Articular chondrocyte of knee joint (primary cell): ENCODE measurements at places on chromosomes 3 and 15. TPM values are rescaled to one million over a fixed set of nuclear protein-coding genes. Genes with fewer than 3 reads are reported as not detected.

Gene BOC
- total RNA-seq = 29.1 and 31.9 TPM in 2 replicates

Gene IMP3
- total RNA-seq = 59.8 and 76.2 TPM in 2 replicates

Gene RLBP1
- total RNA-seq = not detected in 2 replicates

Gene NUSAP1
- total RNA-seq = 35.3 and 54.3 TPM in 2 replicates

Gene MANF
- total RNA-seq = 73.7 and 81.0 TPM in 2 replicates

Gene LXN
- 71.9 and 248 TPM in 2 replicates for total RNA-seq

Gene FGF7
- total RNA-seq = 180 and 233 TPM in 2 replicates

Gene TNFAIP8L3
- total RNA-seq = 3.0 and 5.9 TPM in 2 replicates

Gene HIGD2B
- total RNA-seq = not detected in 2 replicates

Gene ASB14
- total RNA-seq = under 0.01 and 0.11 TPM in 2 replicates

Gene CHRFAM7A
- 2.8 and 4.3 TPM in 2 replicates for total RNA-seq

Gene DLEC1
- total RNA-seq = 0.26 and 0.54 TPM in 2 replicates

Gene CFAP91
- total RNA-seq = 1.3 and 1.4 TPM in 2 replicates

Gene NR1I2
- total RNA-seq = 0.11 and 0.13 TPM in 2 replicates

Gene POPDC2
- total RNA-seq = 0.65 and 1.3 TPM in 2 replicates

Gene SUSD5
- 23.9 and 31.5 TPM in 2 replicates for total RNA-seq

Gene CXCR6
- total RNA-seq = not detected in 2 replicates

Gene MKRN3
- not detected in 2 replicates for total RNA-seq

Gene CYP1A2
- not detected in 2 replicates for total RNA-seq

Gene GAP43
- 0.39 and 0.65 TPM in 2 replicates for total RNA-seq

Gene ENTPD3
- total RNA-seq = 1.4 and 1.7 TPM in 2 replicates

Gene CSPG5
- 0.11 and 0.13 TPM in 2 replicates for total RNA-seq

Gene MINAR1
- total RNA-seq = 1.2 and 1.7 TPM in 2 replicates

Gene ISG20
- 7.9 and 9.4 TPM in 2 replicates for total RNA-seq

Gene DGKG
- 7.0 and 7.3 TPM in 2 replicates for total RNA-seq

Gene PFKFB4
- total RNA-seq = 12.5 and 13.3 TPM in 2 replicates

Gene TBC1D21
- total RNA-seq = not detected in 2 replicates

Gene DUOX1
- total RNA-seq = under 0.01 and 0.13 TPM in 2 replicates

Gene WDR93
- total RNA-seq = 0.26 and 0.32 TPM in 2 replicates

Gene CP
- total RNA-seq = 105 and 153 TPM in 2 replicates

Gene MAGEL2
- total RNA-seq = 0.13 and 0.22 TPM in 2 replicates

Gene MESP2
- 0.32 and 0.78 TPM in 2 replicates for total RNA-seq

Gene SLC12A1
- total RNA-seq = not detected in 2 replicates

Gene ONECUT1
- not detected in 2 replicates for total RNA-seq

Gene ADAMTS9
- 4.6 and 7.5 TPM in 2 replicates for total RNA-seq

Gene BFSP2
- total RNA-seq = not detected in 2 replicates

Gene C3orf20
- total RNA-seq = 0.13 and 0.22 TPM in 2 replicates

Gene SRGAP3
- 4.4 and 6.0 TPM in 2 replicates for total RNA-seq

Gene RFX7
- total RNA-seq = 8.6 and 9.1 TPM in 2 replicates
